Glomerular endothelial cell (primary cell): ENCODE measurements at places on chromosomes 6 and 20. TPM values are rescaled to one million over a fixed set of nuclear protein-coding genes. Genes with fewer than 3 reads are reported as not detected.

The SEMG1 gene
- not detected in 2 replicates for total RNA-seq

The HM13 gene
- 95.5 and 129 TPM in 2 replicates for total RNA-seq

DNA sequence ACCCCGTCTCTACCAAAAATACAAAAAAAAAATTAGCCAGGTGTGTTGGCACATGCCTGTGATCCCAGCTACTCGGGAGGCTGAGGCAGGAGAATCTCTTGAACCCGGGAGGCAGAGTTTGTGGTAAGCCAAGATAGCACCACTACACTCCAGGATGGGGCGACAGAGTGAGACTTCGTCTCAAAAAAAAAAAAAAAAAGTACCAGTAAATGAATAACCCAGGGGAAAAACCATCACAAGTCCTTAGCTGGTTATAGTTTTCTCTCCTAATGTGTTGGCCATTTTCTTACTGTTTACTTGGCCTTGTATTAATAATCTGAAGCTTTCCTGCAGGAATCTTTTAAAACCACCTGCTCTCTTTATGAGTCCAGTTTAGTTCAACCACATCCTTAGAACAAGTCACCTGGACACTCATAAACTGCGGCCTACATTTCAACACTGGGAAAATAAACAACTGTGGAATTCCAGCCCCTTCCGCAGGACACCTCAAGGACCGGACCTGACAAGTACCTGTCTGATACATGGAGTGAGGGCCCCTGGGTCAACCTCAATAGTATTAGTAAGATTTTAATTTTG is 102.6 kb downstream of the ATP9A start:
- DNase-seq: no peak

- DNase-seq: no peak
These were observed 20.4 kb downstream of the USP49 start for GRCh38 chr6:41874741-41875140.
